Activated T-helper 1 cell treated with anti-CD3 and anti-CD28 coated beads, Interleukin-2, amount 50 U/mL, for 16 hours (primary cell): ENCODE measurements at places on chromosomes 2 and 18.

DNA sequence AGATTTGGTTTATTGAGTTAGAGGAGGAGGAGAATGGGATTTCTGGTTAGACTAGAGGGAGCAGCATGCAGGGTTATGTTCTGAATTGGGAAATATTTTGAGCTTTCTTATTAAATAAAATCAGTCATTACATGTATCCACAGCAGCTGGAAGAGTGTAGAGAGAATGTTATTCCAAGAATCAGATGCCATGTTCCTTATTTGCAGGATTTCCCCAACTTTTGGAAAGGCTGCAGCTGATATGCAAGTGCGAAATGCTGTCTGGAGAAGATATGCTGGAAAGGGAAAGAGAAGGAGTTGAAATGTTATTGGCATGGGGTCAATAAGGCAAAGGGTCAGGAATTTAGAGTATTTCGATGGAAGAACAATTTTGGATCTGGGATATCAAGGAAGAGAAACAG lies 255.8 kb downstream of the MTX2 start:
- no peak for DNase-seq

GRCh38 chr2:85327160-85327821 lies 498 bp downstream of the TGOLN2 start:
- DNase-seq = peak; percentile 41

DNA sequence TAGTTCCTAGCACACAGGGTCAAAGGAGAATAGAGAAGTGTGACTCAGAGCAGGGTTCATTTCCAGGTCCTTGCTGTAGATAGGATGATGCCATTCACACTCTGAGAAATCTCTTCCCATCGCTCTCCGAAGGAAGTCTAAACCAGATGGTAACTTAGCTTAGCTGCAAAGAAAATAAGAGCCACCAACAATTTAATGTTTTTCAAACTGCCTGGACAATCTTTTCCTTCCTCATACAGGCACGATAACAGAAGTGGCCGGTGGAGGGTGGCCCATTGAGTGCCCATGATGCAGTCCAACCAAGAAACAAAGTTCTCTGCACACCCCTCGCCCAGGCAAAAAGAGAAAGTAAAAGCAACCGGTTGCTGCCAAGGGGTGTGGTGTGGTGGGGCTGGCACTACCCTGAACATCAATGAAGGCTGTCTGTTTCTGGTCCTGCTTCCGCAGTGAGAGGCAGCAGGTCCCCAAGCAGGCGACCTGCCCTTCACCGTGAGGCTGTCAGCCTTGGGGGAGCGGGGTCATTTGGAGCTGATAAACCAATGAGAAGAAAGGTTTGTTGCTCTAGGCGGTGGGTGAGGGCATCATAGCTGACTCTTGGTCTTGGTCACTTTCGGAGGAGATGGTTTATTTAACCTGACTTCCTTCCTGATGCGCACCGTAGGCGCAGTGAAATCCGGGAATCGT lies 105.6 kb upstream of the CD302 start:
- peak; percentile 31 for DNase-seq

GRCh38 chr18:68177807-68178702 lies 536.9 kb downstream of the TMX3 start:
- DNase-seq = no peak

- no peak for DNase-seq
Observed at GRCh38 chr2:194946826-194947225, 710.2 kb upstream of the SLC39A10 start.

GRCh38 chr2:100113990-100114433 lies 28.4 kb downstream of the AFF3 start:
- no peak for DNase-seq

GRCh38 chr2:10305715-10306114 lies 3.0 kb downstream of the HPCAL1 start:
- DNase-seq = no peak

DNA sequence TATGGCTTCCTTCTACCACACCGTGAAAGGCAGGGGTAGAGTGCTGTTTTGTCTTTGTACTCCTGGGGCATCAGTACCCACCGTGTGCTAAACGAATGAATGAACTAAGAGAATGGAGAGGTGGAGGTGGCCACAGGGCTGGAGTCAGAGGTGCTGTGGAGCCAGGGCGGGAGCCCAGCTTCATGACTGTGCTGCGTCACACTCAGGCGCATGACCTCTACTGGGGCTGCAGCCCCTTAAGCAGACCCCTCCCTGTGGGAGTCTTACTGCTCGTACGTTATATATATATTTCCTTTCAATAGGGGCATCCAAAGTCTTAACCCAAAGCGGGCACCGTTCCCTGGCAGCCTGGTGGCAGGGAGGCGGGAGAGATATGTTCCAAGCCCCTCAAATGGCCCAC lies 18.0 kb upstream of the LBH start:
- DNase-seq = no peak

- no peak for DNase-seq
Observed at GRCh38 chr2:128162266-128162665, 71.3 kb downstream of the UGGT1 start.

GRCh38 chr2:28600181-28600580 lies 104.3 kb downstream of the PLB1 start:
- DNase-seq = no peak

- no peak for DNase-seq
Observed at GRCh38 chr2:139916822-139917221, 1136.6 kb upstream of the NXPH2 start.
